ENCODE measurements at places on chromosomes 7 and 10.
A peak's percentile ranks its signal among the peaks of the same experiment; 100 is the strongest.

GRCh38 chr7:44460325-44460724 is 30.1 kb downstream of the NUDCD3 start:
- DNase-seq = peak; percentile 11

GRCh38 chr7:78673272-78673671 is 780.2 kb downstream of the MAGI2 start:
- DNase-seq = no peak

GRCh38 chr7:81883801-81884393 is 114.0 kb upstream of the HGF start:
- no peak for DNase-seq

GRCh38 chr10:115903207-115903606 is 369.8 kb downstream of the GFRA1 start:
- no peak for DNase-seq

GRCh38 chr10:17161775-17162174 is 32.2 kb upstream of the CUBN start:
- DNase-seq = no peak

GRCh38 chr7:92875173-92875572 is 38.8 kb upstream of the CDK6 start:
- no peak for DNase-seq

GRCh38 chr10:7667262-7668141 is 736 bp upstream of the ITIH5 start:
- DNase-seq = no peak

GRCh38 chr10:88178758-88179157 is 315.3 kb downstream of the PTEN start:
- DNase-seq = no peak

DNA sequence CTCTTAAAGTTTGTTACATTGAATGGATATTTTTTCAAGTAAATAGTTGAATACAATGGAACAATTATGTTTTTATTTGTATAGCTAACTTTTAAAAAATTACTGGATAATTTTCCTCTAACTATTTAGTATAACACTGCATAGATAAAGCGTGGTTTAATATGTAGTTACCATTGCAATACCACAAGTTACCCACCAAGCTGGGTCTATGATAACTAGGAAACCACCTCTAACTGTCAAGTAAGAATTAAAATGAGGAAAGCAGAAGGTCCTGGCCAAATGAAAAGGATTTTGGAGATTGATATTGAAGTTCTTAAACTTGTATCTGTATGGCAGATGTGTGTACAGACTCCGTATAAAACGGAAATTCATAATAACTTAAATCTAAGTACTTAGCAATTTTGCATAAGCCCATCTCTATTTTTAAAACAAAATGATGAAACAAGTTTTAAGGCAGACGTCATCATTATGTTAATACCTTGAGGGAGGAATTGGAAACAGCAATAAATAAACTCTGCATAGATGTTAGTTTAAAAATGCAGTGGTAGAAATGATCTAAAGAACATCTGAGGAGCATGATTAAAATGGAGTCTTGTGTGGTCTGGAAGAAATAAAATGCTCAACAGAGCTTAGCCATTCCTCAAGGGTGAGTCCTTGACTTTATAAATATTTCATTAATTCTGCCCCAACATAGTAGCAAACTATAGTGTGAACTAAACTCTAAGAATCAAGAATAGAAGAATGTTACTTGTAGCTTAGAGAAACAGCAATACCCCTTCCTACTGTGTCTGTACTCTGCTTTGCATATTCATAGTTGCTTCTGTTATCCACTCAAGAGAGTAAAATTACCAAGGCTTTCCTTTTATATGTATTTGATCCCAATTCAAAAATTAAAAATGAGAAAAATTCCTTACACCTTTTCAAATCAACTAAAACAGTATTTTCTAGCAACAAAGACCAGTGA is 206.4 kb upstream of the FERD3L start:
- DNase-seq = no peak

GRCh38 chr7:146736446-146737190 is 620.0 kb downstream of the CNTNAP2 start:
- no peak for DNase-seq

GRCh38 chr10:44051091-44051490 is 333.8 kb downstream of the CXCL12 start:
- no peak for DNase-seq

DNA sequence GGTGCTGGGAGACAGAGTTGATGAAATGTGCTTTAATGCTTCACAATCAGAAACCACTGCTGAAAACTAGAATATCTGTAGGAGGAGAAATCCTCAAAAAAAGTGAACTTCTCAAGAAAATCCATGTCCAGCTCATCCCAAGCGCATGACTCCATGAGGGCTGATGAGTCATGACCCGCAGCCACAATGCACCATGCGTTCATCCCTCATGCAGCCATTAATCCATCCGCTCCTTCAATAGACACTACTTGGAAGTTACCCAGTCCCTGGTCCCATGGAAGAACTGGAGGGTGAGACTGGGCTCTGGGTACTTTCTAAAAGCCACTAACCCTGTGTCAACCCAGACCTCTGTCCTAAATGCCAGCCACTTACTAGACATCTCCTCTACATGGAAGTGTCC is 24.4 kb downstream of the TMEM273 start:
- no peak for DNase-seq

GRCh38 chr7:46764100-46764936 is 817.6 kb downstream of the TNS3 start:
- no peak for DNase-seq

DNA sequence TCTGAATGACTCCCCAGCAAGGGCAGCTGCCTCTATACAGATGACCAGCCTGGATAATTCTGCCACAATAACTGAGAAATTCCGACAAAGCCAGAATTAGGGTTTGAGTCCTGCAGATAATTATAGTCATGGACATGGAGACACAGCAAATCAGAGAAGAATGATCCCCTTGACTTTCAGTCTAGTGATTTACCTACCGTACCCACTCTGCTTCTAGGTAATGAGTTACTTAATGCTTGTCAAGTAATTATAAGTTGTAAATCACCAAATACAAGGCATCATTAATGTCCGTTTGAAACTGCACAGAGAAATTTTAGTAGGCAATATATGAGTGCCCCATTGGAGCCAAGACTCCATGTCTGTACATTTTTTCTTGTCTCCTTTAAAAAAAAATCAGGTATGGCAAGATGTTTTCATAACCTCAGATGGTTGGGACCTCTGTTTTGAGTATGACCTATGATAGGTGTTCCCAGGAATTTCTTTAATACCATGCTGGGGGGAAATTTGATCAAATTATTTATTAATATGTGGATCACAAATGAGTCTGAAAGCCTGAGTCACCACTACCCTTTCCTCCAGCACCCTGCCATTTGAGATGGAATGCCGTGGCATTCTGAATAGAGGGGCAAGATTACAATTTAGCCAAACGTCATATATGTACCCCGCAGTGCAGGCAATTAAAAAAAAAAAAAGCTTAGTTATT is 5.5 kb upstream of the ARID5B start:
- DNase-seq = no peak

GRCh38 chr7:84017651-84018050 is 176.9 kb downstream of the SEMA3A start:
- no peak for DNase-seq

DNA sequence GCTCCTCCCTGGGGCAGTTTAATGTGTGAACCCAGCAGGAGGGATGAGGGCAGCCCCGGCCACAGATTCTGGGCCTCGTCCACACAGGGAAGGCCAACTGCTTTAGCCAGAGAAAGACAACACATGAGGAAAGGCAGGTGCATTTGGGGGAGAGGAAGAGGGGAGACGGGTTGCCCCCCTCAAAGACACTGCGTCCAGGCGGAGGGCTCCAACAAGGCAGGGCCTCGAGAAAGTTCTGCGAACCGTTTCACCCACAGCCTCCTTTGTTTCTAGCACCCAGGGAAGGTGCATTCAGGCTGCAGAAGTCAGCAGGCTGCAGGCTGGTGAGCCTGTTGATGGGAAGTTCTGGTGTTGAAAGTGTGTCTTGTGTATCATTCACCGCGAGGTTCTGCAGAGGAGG is 10.1 kb downstream of the FOXL3 start:
- no peak for DNase-seq

All from AML-193 (cell line).